ENCODE measurements at places on chromosomes 2 and 18.

- H3K4me1 ChIP-seq: peaks cover 5% of the 10 kb centered on the region
- H3K27me3 ChIP-seq: no peaks in the 10 kb centered on the region
- H3K27ac ChIP-seq: no peak overlapping the region
- DNase-seq: no peak
- H3K4me3 ChIP-seq: no peak overlapping the region
These were observed 221.8 kb downstream of the STK39 start for GRCh38 chr2:168025487-168026202.

- no peak overlapping the region for H3K4me3 ChIP-seq
- DNase-seq: no peak
- no peaks in the 10 kb centered on the region for H3K27me3 ChIP-seq
These were observed 329.0 kb downstream of the PTPRM start for GRCh38 chr18:7896161-7896560.

GRCh38 chr2:221124532-221125240, 447.4 kb downstream of the EPHA4 start:
- H3K36me3 ChIP-seq: no peaks in the 10 kb centered on the region
- H3K4me3 ChIP-seq: no peak overlapping the region
- DNase-seq: no peak
- H3K4me1 ChIP-seq: no peaks in the 10 kb centered on the region
- H3K27ac ChIP-seq: no peak overlapping the region
- H3K27me3 ChIP-seq: no peaks in the 10 kb centered on the region

DNA sequence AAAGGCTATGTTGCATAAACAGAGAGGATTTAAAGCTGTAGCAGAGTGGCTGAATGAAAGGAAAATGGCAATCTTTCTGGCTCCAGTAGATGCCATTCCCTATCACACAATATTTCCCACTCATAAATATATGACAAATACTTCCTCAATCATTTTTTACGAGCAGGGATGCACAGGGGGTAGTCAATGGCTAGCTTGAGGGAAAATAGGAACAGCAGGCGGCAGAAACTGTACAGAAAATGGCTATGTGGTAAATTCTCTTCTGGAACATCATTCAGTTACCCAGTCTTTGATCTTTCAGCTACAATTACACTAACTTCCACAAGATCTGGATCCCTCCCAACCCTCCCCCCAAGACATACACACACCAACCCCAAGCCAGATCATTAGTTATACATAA, 127.2 kb downstream of the OLA1 start:
- no peaks in the 10 kb centered on the region for H3K27me3 ChIP-seq
- no peak overlapping the region for H3K27ac ChIP-seq
- H3K4me3 ChIP-seq: no peak overlapping the region
- H3K36me3 ChIP-seq: peaks cover 8% of the 10 kb centered on the region
- no peak for DNase-seq

DNA sequence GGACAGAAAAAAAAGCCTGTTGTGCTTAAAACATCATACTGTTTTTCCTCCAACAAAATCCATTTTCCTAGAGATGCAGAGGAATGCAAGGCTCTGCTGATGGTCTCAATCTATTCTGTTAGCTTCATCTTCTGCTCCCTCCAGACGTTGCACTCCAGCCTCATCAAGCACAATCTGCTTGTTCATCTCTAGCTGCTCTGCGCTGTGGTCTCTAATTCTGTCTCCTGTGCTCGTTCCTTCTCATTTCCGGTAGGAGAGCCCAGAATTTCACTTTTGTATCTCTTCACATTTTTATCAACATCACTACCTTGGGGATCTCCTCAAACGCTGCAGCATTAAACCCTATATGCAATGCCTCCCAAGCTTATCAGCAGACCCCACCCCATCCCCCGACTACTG, 708.9 kb downstream of the RNF144A start:
- H3K4me3 ChIP-seq: no peak overlapping the region
- H3K4me1 ChIP-seq: no peaks in the 10 kb centered on the region
- H3K27me3 ChIP-seq: no peaks in the 10 kb centered on the region

DNA sequence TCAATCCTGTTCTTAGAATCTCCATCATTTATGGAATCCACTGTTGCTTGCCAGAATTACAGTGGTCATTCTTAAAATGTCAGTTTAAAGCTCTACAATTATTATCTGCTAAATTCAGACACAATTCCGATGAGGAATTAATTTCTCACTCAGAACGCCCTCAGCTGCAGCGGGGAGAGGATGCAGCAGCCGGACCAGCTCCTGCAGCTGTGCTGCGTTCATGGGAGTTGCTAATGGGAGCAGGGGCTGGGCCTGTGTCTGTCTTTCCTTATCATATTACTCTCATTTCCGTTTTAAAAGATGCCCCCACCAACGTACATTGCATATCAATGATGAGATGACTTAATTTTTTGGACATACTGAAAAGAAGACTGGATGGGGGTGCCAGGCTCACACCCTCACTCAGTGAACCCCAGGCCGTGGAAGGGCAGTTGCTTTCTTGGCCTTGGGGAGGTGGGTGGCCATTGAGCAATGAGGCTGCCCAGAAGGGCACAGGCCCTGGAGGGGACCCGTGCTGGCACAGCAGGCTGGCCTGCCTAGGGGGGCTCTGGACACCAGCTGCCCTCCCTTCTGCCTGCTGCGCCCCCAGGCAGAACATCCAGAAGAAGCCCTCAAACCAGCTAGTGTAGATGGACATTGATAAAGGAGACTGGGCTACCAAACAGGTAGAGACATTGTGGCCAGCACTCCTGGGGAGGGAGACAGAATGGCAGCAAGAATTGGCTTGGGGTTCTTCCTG, 503.6 kb upstream of the MYT1L start:
- H3K36me3 ChIP-seq: no peaks in the 10 kb centered on the region
- H3K4me1 ChIP-seq: peaks cover 10% of the 10 kb centered on the region
- H3K4me3 ChIP-seq: no peak overlapping the region

DNA sequence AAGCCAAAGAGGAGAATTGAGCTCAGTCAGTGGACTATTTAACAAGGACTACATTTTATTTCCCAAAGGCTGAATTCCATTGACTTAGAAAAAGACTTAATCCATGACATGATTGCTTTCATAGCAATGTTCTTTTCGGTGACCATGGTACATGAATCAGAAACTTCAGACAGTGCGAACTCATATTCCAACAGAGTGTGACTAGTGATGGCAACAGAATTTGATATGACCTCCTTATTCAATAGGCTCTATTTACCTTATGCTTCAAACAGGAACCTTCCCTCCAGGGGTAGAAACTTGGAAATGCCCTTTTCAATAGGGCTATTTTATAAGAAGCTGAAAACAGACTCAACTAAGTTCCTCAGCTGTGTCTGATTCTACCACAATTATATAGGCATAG, 191.9 kb downstream of the RND3 start:
- H3K36me3 ChIP-seq: no peaks in the 10 kb centered on the region
- no peak overlapping the region for H3K4me3 ChIP-seq
- H3K27ac ChIP-seq: no peak overlapping the region
- peaks cover 5% of the 10 kb centered on the region for H3K4me1 ChIP-seq
- no peaks in the 10 kb centered on the region for H3K27me3 ChIP-seq

DNA sequence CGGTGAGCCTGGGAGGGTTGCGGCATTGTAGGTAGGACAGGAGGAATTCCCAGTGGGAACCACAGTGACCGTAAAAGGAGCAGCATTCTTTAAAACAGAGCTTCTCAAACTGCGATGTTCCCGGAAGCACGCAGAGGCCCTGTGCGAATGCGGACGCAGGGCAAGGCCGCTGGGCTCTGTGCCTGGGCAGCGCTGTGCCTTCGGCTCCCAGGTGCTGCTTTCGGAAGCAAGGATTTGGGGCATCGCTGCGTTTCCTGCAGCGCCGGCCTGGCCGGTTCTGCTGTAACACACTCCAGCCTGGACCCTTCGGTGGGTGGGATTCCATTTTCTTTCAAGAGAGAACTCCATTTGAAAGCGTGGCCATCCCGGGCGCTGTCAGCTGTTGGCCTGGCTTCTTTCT, 118.6 kb downstream of the PTGR3 start:
- H3K36me3 ChIP-seq: no peaks in the 10 kb centered on the region
- H3K4me1 ChIP-seq: no peaks in the 10 kb centered on the region
- DNase-seq: peak; percentile 45
- no peak overlapping the region for H3K4me3 ChIP-seq

GRCh38 chr18:79522451-79523205, 126.9 kb downstream of the NFATC1 start:
- peaks cover 6% of the 10 kb centered on the region for H3K27me3 ChIP-seq
- no peak overlapping the region for H3K4me3 ChIP-seq
- H3K36me3 ChIP-seq: no peaks in the 10 kb centered on the region
- H3K4me1 ChIP-seq: peaks cover 20% of the 10 kb centered on the region
- no peak overlapping the region for H3K27ac ChIP-seq

DNA sequence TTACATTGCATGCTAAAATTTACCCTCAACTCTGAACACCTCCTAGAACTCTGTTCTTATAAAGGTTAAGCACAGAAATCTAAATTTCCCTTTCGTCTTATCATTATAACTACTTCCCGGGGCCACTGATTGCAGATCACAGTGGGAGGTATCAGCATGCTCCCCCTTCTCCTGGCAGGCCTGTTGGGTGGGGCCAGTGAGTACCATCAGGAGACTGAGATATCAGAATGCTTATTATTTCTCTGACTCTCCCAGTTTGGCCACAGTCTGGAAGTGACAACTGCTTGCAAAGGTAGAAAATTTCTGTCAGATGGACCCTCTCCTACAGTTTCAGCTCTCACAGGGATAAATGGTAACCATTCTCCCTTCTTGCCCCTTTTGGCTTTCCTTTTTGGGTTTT, 62.6 kb downstream of the DSEL start:
- no peaks in the 10 kb centered on the region for H3K36me3 ChIP-seq
- no peaks in the 10 kb centered on the region for H3K27me3 ChIP-seq
- peaks cover 5% of the 10 kb centered on the region for H3K4me1 ChIP-seq
- no peak for DNase-seq
- H3K27ac ChIP-seq: no peak overlapping the region

- no peaks in the 10 kb centered on the region for H3K27me3 ChIP-seq
- no peak overlapping the region for H3K27ac ChIP-seq
- no peak overlapping the region for H3K4me3 ChIP-seq
- no peak for DNase-seq
- no peaks in the 10 kb centered on the region for H3K36me3 ChIP-seq
These were observed 651.9 kb downstream of the SLC4A3 start for GRCh38 chr2:220279372-220279771.

- H3K27me3 ChIP-seq: no peaks in the 10 kb centered on the region
- no peak overlapping the region for H3K27ac ChIP-seq
- no peak overlapping the region for H3K4me3 ChIP-seq
These were observed 351.8 kb upstream of the TMEFF2 start for GRCh38 chr2:192546565-192546964.

- no peaks in the 10 kb centered on the region for H3K36me3 ChIP-seq
- peaks cover 15% of the 10 kb centered on the region for H3K4me1 ChIP-seq
- peak overlapping the region; percentile 17 for H3K27ac ChIP-seq
- H3K27me3 ChIP-seq: no peaks in the 10 kb centered on the region
These were observed 210.0 kb downstream of the RBM43 start for GRCh38 chr2:151051574-151052220.

- DNase-seq: no peak
- H3K36me3 ChIP-seq: no peaks in the 10 kb centered on the region
- H3K27ac ChIP-seq: no peak overlapping the region
- no peaks in the 10 kb centered on the region for H3K27me3 ChIP-seq
- H3K4me1 ChIP-seq: no peaks in the 10 kb centered on the region
- no peak overlapping the region for H3K4me3 ChIP-seq
These were observed 737.6 kb upstream of the TMEFF2 start for GRCh38 chr2:192932376-192932775.

DNA sequence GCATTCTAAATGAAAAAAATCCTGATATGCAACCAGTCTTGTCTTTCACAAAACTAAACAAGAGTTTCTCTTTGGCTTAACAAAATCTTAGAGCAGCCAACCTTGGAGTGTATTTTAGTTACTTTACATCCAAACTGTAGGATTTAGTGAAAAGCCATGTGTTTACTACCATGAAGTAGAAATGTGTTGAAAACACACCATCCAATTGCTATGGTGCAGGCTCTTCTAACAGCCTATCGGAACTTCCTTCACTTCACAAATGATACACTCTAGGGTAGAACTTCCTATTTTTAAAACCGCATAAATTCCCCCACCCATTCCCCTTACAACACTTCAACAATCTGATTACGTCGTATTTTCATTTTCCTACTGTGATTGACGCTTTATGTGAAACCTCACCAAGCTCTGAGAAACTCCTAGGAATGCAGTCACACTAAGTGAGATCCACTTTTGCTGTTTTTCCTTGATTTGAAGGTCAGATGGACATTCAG, 74.4 kb upstream of the MAP4K4 start:
- no peak overlapping the region for H3K27ac ChIP-seq
- DNase-seq: no peak
- H3K4me3 ChIP-seq: no peak overlapping the region
- no peaks in the 10 kb centered on the region for H3K36me3 ChIP-seq
- H3K27me3 ChIP-seq: no peaks in the 10 kb centered on the region

DNA sequence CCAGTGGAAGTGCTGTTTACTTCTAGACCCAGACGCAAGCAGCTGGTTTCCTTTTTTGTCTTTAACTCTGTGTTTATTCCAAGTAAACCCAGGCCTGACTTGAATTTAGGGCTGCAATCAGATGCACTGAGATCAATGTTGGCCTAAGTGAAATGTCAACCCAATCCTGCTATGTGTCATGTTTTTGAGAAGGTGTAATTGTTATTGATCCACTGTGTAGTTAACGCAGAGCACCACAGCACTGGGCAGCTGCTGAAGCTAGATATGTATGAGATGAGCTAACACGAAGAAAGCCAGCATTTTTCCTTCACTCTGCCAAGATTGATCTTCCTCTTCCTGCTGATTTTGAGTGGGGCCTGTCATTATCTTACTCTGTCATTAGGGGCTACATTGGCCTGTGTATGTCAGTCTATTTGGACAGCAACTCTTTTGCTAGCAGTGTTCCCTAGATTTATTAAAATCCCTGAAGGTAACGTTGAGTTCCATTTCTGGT, 18.9 kb upstream of the DLX1 start:
- no peak overlapping the region for H3K27ac ChIP-seq
- H3K4me3 ChIP-seq: no peak overlapping the region
- H3K4me1 ChIP-seq: peaks cover 12% of the 10 kb centered on the region
- H3K36me3 ChIP-seq: peaks cover 3% of the 10 kb centered on the region

DNA sequence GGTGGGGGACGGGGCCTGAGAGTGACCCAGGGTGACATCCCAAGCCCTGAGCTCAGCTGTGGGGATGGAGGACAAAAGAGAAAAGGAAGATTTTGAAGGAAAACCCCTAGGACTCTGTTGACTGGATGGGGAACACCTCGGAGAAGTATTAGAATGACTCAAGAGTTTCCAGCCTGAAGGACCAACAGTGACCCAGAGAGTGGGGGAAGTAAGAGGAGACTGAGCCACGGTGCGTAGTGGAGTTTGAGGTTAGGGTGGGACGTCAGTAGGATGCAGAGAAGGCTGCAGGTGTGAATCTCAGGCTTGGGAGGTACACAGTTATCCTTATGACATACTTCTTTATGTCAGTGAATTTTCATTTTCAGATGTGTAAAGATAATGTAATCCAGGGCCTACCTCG, 119.5 kb downstream of the NCK2 start:
- H3K4me3 ChIP-seq: no peak overlapping the region
- peaks cover 44% of the 10 kb centered on the region for H3K4me1 ChIP-seq
- no peak for DNase-seq
- H3K27ac ChIP-seq: peak overlapping the region; percentile 60
- H3K36me3 ChIP-seq: peaks cover 9% of the 10 kb centered on the region
- no peaks in the 10 kb centered on the region for H3K27me3 ChIP-seq

Measured in type B pancreatic cell (in vitro differentiated cells).